HFFc6 (cell line): ENCODE measurements at places on chromosomes 6 and 20. TPM values are rescaled to one million over a fixed set of nuclear protein-coding genes. Genes with fewer than 3 reads are reported as not detected.
A peak's percentile ranks its signal among the peaks of the same experiment; 100 is the strongest.

The EBF4 gene
- 0.09 to 0.14 TPM in 2 of 3 replicates, not detected in the other for total RNA-seq

The NKX2-2 gene
- total RNA-seq: 0.48 TPM in 1 of 3 replicates, not detected in the others

The ZBTB9 gene
- 6.9 to 9.2 TPM (median 8.1 TPM) in 3 replicates for total RNA-seq

The MAP3K4 gene
- 15.1 to 26.2 TPM (median 16.5 TPM) in 3 replicates for total RNA-seq

The SLC22A16 gene
- total RNA-seq: not detected in 3 replicates

The IFT52 gene
- 27.4 to 35.4 TPM (median 27.5 TPM) in 3 replicates for total RNA-seq

The KIAA0408 gene
- 0.55 and 2.1 TPM in 2 replicates for total RNA-seq

GRCh38 chr20:5780846-5781217, 30.6 kb downstream of the SHLD1 start:
- H3K4me1 ChIP-seq: peaks cover 15% of the 10 kb centered on the region
- no peak overlapping the region for H3K4me3 ChIP-seq
- DNase-seq: peak; percentile 61
- H3K36me3 ChIP-seq: peaks cover 5% of the 10 kb centered on the region; the same call in 1 of the 2 replicates
- no peak overlapping the region for H3K27ac ChIP-seq

- peaks cover 6% of the 10 kb centered on the region; the same call in 1 of the 2 replicates for H3K4me1 ChIP-seq
- H3K36me3 ChIP-seq: no peaks in the 10 kb centered on the region
- DNase-seq: no peak
- H3K4me3 ChIP-seq: no peak overlapping the region
Observed at GRCh38 chr20:62832212-62832922, 15.5 kb downstream of the COL9A3 start.

DNA sequence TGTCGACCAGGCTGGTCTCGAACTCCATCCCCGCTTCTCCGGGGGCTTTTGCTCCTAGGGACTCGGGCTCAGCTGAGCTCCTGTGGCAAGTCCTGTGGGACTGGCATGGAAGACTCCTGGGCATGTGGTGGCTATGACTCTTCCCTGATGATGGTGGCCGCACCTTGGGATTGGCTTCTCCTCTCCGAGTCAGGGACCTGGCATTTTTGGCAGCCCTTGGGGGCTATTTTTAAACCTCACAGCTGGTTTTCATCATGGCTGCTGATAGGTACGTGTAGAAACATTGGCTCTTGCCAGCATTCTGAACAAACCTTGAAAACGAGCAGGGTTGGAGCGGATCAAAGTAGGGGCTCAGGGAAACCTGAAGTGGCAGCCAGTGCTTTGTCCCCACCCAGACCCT, 54.1 kb downstream of the RBM38 start:
- peak overlapping the region; percentile 54 for H3K27ac ChIP-seq
- peaks cover 5% of the 10 kb centered on the region for H3K36me3 ChIP-seq
- H3K27me3 ChIP-seq: peaks cover 39% of the 10 kb centered on the region
- peaks cover 9% of the 10 kb centered on the region for H3K4me1 ChIP-seq
- peak; percentile 64 for DNase-seq

DNA sequence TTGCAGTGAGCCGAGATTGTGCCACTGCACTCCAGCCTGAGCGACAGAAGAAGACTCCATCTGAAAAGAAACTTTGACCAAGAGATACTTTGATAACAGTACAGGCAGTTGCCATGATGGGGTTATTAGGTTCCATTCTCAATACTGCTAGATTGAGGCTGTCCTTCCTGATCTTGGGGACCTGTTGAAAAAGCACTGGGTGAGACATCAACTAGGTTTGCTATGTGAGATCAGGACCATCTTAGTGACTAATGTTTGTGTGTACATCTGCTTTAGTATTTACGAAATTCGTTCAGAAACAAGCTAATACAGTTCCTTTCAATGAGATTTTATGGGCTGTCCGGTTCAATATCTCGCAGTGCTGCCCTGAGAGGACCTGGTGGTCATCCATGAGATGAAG, 2.6 kb downstream of the DSE start:
- peak overlapping the region; percentile 94 for H3K4me3 ChIP-seq
- no peaks in the 10 kb centered on the region for H3K27me3 ChIP-seq
- DNase-seq: no peak
- peaks cover 15% of the 10 kb centered on the region for H3K36me3 ChIP-seq
- H3K27ac ChIP-seq: no peak overlapping the region

GRCh38 chr6:82385961-82386360, 22.3 kb downstream of the TPBG start:
- peaks cover 7% of the 10 kb centered on the region; the same call in 1 of the 2 replicates for H3K36me3 ChIP-seq
- peaks cover 29% of the 10 kb centered on the region for H3K4me1 ChIP-seq
- no peak overlapping the region for H3K4me3 ChIP-seq
- no peaks in the 10 kb centered on the region for H3K27me3 ChIP-seq

GRCh38 chr6:41638935-41639808, 904 bp downstream of the MDFI start:
- H3K4me3 ChIP-seq: no peak overlapping the region
- no peak for DNase-seq
- peaks cover 61% of the 10 kb centered on the region for H3K27me3 ChIP-seq
- H3K27ac ChIP-seq: no peak overlapping the region

- peak; percentile 55 for DNase-seq
- peaks cover 32% of the 10 kb centered on the region for H3K36me3 ChIP-seq
- peaks cover 35% of the 10 kb centered on the region for H3K4me1 ChIP-seq
- peak overlapping the region; percentile 61 for H3K4me3 ChIP-seq
Observed at GRCh38 chr20:9408422-9409300, 105.7 kb upstream of the LAMP5 start.

DNA sequence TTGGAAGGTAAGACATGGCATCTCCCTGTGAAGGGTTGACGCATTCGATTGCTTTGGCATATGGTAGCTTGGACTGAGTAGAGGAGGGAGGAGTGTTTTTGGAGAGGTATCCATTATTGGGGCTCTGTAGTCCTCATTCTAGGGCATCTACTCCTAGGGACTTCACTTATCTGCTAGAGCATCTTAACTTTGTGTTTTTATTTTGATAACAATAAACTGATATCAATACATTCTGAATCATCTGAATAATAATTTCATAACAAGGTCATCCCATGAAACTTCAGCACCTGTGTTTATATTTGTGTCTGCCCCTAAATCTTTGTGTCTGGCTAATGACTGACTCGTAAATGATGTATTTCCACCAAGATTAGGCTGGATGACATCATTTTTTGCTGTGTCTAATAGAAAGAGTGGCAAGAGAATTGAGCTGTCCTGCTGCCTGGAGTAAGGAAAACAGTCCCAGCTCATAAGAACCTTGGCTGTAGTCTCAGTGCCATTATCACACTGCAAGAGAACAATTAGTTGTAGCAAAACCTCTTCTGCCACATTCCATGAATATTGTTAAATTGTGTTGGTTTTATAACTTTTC, 288.5 kb downstream of the PRL start:
- peaks cover 15% of the 10 kb centered on the region for H3K4me1 ChIP-seq
- no peaks in the 10 kb centered on the region for H3K36me3 ChIP-seq
- peak; percentile 13 for DNase-seq
- H3K27me3 ChIP-seq: no peaks in the 10 kb centered on the region
- H3K4me3 ChIP-seq: no peak overlapping the region
- H3K27ac ChIP-seq: no peak overlapping the region

- H3K4me3 ChIP-seq: peak overlapping the region; percentile 90
- no peak for DNase-seq
- peaks cover 1% of the 10 kb centered on the region; the same call in 1 of the 2 replicates for H3K27me3 ChIP-seq
- no peaks in the 10 kb centered on the region for H3K36me3 ChIP-seq
Observed at GRCh38 chr6:131134980-131135243, 355 bp upstream of the AKAP7 start.

- no peaks in the 10 kb centered on the region; the same call in 1 of the 2 replicates for H3K36me3 ChIP-seq
- no peak overlapping the region for H3K27ac ChIP-seq
- DNase-seq: no peak
- H3K27me3 ChIP-seq: no peaks in the 10 kb centered on the region; the same call in 1 of the 2 replicates
Observed at GRCh38 chr6:17197607-17198006, 83.6 kb upstream of the RBM24 start.

DNA sequence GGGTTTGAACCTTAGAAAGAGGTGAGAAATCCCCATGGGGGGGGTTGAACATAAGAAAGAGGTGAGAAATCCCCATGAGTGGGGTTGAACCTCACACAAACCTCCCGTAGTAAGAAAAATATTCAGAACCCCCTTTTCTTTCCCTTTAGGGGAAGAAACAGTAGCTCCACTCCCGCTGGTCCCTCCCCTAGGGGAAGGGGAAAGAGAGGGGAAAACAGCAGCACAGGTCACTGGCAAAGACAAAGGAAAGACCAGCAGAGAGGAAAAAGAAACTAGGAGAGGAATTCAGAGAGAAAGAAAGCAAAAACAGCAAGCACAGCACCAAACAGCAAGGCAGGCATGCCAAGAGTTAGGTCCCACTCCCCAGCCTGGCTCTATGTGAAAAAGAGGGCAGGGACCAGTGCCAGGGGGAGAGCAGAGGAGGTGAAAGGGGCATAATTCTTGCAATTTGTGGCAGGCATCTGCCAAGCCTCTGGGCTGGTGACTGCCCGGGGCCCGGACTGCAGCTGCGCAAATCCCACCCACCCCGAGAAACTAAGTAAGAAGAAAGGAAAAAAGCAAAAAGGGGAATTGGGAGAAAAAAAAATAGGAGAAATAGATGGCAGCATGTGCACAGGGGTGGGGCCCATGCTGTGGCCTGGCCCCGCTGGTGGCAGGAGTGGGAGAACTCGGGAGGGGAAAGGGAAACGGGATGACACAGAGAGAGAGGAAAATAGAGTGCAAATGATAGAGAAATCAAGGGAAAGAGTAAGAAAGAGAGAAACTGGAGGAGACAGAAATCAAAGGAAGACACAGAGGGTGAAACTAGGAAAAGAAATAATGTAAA, 15.1 kb upstream of the GOPC start:
- no peak for DNase-seq
- H3K27ac ChIP-seq: no peak overlapping the region
- peaks cover 33% of the 10 kb centered on the region for H3K4me1 ChIP-seq
- no peak overlapping the region for H3K4me3 ChIP-seq

DNA sequence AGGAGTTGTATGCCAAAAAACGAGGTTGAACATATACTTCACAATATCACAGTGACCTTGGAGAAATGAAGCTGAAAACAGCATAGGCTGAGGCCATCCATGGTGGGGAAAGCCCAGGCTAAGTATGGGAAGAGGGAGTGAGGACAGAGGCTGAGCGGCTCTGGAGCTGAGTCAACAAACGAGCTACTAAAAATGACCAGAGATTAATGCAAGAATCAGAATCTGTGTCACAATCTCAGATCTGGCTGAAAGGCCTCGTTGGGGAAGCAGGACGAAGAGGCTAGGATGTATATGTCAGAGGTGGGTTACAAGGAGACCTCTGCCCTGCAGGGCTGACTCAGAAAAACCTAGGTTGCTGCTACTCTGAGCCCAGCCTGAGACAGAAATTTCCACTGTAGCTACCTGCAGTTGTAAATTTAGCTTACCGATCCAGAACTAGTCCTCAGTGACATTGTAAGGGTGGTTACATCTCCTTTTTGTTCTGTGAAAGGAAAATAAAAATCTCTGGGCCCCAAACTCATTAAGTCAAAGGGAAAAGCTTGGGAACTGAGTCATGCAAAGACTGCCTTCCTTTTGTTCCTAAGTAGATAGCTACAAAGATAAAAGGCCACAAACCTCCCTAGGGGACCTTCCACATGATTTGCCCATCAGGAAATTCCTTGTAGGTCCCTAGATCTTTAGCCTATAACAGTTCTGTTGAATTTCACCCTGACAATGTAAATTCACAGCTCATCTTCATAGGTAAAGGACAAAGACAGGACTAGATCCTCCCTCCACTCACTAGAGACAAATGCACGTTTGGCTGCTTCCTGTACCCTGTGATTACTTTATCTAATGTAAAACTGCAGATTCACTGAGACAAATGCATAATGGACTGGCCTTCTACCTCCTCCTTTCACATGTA, 8.5 kb upstream of the TUBB2A start:
- H3K36me3 ChIP-seq: no peaks in the 10 kb centered on the region; the same call in 1 of the 2 replicates
- peak overlapping the region; percentile 67 for H3K4me3 ChIP-seq
- peak overlapping the region; percentile 92 for H3K27ac ChIP-seq
- H3K27me3 ChIP-seq: peaks cover 3% of the 10 kb centered on the region; the same call in 1 of the 2 replicates
- H3K4me1 ChIP-seq: peaks cover 54% of the 10 kb centered on the region

DNA sequence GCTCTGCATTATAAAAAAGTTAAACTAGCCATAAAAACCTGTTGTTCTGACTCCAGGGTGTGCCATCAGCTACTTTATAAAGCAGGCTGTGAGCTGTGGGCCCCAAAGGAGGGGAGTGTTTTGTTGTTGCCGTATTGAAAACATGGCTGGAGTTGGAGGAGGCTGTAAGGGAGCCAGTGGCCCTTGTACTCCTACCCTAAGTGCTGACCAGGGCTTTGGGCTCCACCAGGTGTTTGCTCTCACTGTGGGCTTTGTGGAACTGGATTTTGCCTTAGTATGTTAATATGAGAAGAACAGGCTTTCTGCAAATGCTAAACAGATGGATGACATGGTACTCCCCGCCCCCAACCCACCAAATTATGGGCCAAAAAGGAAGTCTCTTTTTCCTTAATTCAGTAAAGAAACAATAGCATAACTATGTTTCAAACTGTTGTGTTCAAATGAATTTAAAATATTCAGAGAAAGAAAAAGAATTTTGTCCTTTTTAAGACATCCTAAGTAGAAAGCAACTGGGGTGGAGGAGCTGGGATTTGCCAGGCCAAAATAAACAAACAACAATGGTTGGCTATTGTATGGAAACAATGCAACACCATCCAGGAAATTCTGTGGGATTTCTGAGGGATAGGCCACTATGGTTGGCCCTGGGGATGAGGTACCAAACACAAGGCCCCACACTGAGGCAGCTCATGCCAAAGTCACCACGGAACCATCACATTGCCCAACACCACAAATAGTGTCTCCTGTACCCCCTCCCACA, 63.3 kb downstream of the PLCG1 start:
- no peak overlapping the region for H3K27ac ChIP-seq
- H3K4me1 ChIP-seq: peaks cover 5% of the 10 kb centered on the region; the same call in 1 of the 2 replicates
- peaks cover 76% of the 10 kb centered on the region for H3K36me3 ChIP-seq

DNA sequence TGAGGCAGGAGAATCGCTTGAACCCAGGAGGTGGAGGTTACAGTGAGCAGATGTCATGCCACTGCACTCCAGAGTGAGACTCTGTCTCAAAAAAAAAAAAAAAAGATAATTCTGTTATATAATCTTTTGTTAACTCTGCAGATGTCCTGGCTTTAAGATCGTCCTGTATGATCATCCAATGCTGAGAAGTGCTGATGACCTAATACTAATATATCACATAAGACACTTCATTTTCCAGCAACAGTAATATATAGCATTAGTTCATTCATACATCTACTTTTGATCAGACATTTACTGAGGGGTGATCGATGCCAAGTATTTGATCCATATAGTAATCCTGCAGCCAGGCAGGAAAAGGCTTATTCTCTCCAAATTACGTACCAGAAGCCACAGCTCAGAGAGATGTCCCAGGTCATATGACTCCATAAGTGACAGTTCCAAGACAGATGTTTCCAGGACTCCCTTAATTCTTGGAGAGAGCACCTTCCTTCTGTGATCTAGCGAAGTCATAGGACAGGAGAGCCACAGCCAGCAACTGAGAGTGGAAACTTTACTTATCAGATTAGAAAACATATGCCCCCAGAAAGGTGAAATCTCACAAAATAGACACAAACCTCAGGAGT, 60.7 kb downstream of the SHLD1 start:
- no peak overlapping the region for H3K4me3 ChIP-seq
- no peak overlapping the region for H3K27ac ChIP-seq
- DNase-seq: no peak
- no peaks in the 10 kb centered on the region for H3K36me3 ChIP-seq
- H3K4me1 ChIP-seq: no peaks in the 10 kb centered on the region
- H3K27me3 ChIP-seq: no peaks in the 10 kb centered on the region; the same call in 1 of the 2 replicates

- H3K36me3 ChIP-seq: no peaks in the 10 kb centered on the region
- peak overlapping the region; percentile 24; the same call in 1 of the 2 replicates for H3K27ac ChIP-seq
- H3K4me3 ChIP-seq: peak overlapping the region; percentile 13
- no peaks in the 10 kb centered on the region for H3K27me3 ChIP-seq
- DNase-seq: peak; percentile 35
Observed at GRCh38 chr6:126716032-126716431, 376.1 kb downstream of the CENPW start.
